ENCODE measurements at places on chromosomes 12 and 14. TPM values are rescaled to one million over a fixed set of nuclear protein-coding genes. Genes with fewer than 3 reads are reported as not detected.

DNA sequence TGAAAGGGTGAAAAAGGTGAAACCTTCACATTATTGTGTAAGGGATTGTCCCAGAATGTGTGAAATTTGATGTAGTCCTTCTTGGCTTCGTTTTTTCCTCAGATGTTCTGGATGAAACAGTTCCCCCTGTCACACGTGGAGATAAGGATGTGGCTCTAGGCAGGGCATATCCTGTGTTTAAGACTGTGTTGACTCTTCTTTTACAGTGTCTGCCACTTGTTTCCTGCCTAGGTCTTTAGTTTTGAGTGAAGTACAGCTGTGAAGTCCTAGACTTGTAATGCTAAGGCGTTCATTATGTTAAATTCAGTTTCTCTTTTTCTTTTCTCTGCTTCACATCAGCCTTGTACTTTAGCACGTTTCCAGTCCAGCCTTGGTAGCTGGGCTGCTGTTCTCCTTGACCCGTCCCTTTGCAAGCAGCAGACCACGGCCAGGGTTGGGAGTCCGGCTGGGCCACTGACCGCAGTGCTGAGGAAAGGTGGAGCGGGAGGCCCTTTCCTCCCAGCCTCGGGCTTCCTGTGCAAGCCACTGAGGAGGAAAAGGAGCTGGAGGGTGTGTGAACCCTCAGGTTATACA is 59.1 kb downstream of the RASSF3 start:
- no peak for DNase-seq
- H3K4me1 ChIP-seq = peaks cover 41% of the 10 kb centered on the region
- H3K27me3 ChIP-seq = no peaks in the 10 kb centered on the region
- peak overlapping the region; percentile 65 for H3K27ac ChIP-seq
- peaks cover 3% of the 10 kb centered on the region for H3K36me3 ChIP-seq

GRCh38 chr12:72790273-72790672 is 518.1 kb downstream of the TRHDE start:
- H3K4me1 ChIP-seq = no peaks in the 10 kb centered on the region
- DNase-seq = peak; percentile 1
- no peak overlapping the region for H3K4me3 ChIP-seq
- no peak overlapping the region for H3K27ac ChIP-seq
- no peaks in the 10 kb centered on the region for H3K27me3 ChIP-seq
- H3K36me3 ChIP-seq = no peaks in the 10 kb centered on the region

DNA sequence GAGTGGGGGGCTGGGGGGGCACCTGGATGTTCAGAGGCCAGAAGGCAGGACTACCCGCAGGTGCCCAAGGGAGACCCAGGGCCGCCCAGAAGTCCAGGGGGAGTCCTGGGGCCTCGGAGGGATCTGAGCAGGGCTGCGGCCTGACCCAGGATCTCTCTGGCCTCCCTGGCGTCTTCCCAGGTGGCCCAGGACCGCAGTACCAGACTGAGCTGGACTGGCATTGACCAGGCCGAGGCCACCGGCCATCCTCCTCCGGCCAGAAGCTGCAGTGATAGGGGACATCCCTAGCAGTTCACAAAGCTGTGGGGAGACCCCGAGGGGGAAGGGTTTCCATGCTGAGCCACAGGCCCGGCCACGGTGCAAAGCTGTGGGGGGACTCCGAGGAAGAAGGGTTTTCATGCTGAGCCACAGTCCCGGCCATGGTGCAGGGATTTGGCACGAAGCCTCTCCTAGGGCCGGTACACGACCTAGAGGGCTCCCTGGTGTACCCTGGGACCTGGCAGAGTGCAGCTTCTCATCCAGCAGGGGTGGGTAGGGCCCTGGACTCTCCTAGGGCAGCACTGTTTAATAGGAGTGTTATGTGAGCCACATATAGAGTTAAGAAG is 24.4 kb downstream of the FBRSL1 start:
- DNase-seq = no peak
- H3K27me3 ChIP-seq = no peaks in the 10 kb centered on the region
- H3K36me3 ChIP-seq = peaks cover 33% of the 10 kb centered on the region
- peaks cover 26% of the 10 kb centered on the region for H3K4me1 ChIP-seq

DNA sequence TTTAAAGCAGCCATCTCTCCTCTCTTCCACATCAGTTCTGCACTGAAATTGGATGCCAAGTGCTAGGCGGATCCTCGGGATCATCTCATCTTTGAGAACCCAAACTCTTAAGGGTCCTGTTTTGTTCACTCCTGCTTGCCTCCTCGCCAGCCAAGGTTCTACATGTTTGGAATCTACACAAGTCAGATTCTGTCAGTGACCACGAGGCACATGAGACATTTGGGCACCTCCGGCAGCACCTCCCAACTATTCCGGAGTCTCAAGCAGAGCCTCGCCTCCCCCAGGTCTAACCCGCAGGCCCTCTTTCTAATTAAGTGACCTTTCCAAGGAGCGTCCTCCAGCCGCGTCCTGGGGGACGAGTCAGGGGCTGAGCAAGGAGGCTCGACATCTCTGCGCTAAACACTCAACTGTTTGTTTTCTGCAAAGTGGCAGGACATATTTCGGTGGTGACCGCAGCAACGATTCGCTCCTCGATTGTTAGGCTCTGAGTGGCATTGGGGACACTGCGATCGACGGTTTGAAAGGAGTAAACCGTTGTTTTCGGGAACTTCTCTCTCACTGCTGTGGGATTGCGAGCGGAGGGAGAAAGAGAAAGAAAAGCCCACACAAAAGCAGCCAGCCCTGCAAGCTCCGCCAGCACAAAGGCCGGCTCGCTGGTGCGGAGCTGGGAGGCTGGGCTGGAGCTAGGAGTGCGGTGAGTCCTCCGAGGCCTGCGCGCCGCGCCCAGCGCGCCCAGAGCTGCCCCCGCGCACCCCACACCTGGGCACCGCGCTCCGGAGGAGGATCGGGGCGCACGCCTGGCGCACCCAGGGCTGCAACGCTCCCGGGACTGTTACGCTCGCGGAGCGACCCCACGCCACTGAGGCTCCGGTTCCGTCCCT is 640 bp downstream of the ARMH4 start:
- no peaks in the 10 kb centered on the region for H3K36me3 ChIP-seq
- DNase-seq = peak; percentile 54
- H3K27ac ChIP-seq = no peak overlapping the region
- H3K4me3 ChIP-seq = peak overlapping the region; percentile 63
- H3K27me3 ChIP-seq = peaks cover 20% of the 10 kb centered on the region

MSRB3 gene
- 37.9 TPM for total RNA-seq

KRT85 gene
- total RNA-seq = not detected

MORN3 gene
- 0.13 TPM for total RNA-seq

All from muscle of leg (tissue), 16 donors.